ENCODE measurements at places on chromosomes 6 and 20.

GRCh38 chr20:39222101-39222500 lies 260.0 kb downstream of the DHX35 start:
- no peak for DNase-seq
- H3K4me3 ChIP-seq, result no peak overlapping the region
- no peaks in the 10 kb centered on the region for H3K36me3 ChIP-seq

DNA sequence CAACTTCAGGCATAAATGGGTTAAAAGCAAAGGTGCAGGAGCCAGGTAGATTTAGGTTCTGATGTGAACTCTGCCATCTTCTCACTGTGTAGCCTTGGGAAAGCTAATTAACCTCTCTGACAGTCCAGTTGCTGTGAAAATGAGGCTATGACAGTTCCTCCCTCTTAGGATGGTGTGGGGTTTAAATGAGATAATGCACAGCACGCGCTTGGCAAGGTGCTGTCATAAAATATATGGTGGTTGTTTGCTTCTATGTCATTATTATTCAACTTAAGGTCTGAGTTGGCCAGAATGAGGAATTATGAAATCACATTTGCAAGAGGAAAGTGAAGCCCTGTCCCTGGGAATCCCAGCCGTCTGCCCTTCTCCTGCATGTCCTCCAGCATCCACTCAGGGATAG lies 15.5 kb upstream of the BCAS1 start:
- H3K36me3 ChIP-seq, result no peaks in the 10 kb centered on the region
- no peak overlapping the region for H3K4me3 ChIP-seq
- H3K27ac ChIP-seq, result no peak overlapping the region
- DNase-seq, result no peak
- peaks cover 2% of the 10 kb centered on the region for H3K4me1 ChIP-seq
- no peaks in the 10 kb centered on the region for H3K27me3 ChIP-seq

GRCh38 chr6:90169374-90169773 lies 127.3 kb downstream of the BACH2 start:
- H3K4me3 ChIP-seq, result no peak overlapping the region
- H3K36me3 ChIP-seq, result no peaks in the 10 kb centered on the region
- peaks cover 4% of the 10 kb centered on the region for H3K4me1 ChIP-seq
- no peak overlapping the region for H3K27ac ChIP-seq
- no peak for DNase-seq

DNA sequence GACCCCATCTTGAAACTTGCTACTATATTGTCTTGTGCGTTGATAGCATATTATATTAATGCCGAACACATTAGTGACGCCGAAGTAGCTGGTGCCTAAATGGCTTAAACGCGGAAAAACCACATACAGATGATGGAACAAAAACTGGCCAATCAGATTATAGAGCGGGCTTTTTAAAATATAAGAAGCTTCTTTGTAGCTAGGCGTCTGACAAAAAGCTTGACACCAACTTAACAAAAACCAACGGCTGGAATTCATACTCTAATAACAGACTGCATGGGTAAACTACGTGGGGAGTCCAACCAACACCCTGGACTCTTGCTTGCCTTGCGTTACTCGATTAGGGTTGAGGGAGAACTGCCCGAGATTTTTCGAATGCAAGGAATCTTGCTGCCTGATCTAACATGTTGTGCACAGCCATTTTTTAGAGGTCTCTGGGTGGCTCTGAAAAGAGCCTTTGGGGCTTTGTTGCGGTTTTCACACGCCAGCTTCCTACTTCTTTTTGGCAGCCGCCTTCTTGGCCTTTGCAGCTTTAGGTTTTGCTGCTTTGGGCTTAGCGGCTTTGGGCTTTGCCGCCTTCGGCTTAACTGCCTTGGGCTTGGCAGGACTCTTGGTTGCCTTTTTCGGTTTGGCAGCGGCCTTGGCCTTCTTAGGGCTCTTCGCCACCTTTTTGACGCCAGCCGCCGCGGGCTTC lies 45.7 kb downstream of the OR2B2 start:
- DNase-seq, result no peak
- no peaks in the 10 kb centered on the region for H3K36me3 ChIP-seq
- peaks cover 32% of the 10 kb centered on the region for H3K4me1 ChIP-seq
- no peaks in the 10 kb centered on the region for H3K27me3 ChIP-seq
- H3K27ac ChIP-seq, result peak overlapping the region; percentile 98

- DNase-seq, result no peak
- peaks cover 19% of the 10 kb centered on the region for H3K4me1 ChIP-seq
- H3K27me3 ChIP-seq, result peaks cover 30% of the 10 kb centered on the region
- no peak overlapping the region for H3K4me3 ChIP-seq
Observed at GRCh38 chr6:117605169-117605826, 3.0 kb upstream of the GOPC start.

- no peaks in the 10 kb centered on the region for H3K4me1 ChIP-seq
- no peaks in the 10 kb centered on the region for H3K27me3 ChIP-seq
- H3K27ac ChIP-seq, result no peak overlapping the region
- no peak for DNase-seq
- H3K36me3 ChIP-seq, result no peaks in the 10 kb centered on the region
Observed at GRCh38 chr20:15848126-15848525, 725.1 kb downstream of the KIF16B start.

- H3K4me3 ChIP-seq, result peak overlapping the region; percentile 15
- DNase-seq, result no peak
- H3K27ac ChIP-seq, result no peak overlapping the region
- no peaks in the 10 kb centered on the region for H3K27me3 ChIP-seq
Observed at GRCh38 chr20:34861386-34862084, 11.1 kb downstream of the GGT7 start.

- peaks cover 9% of the 10 kb centered on the region for H3K36me3 ChIP-seq
- peaks cover 11% of the 10 kb centered on the region for H3K27me3 ChIP-seq
- peaks cover 54% of the 10 kb centered on the region for H3K4me1 ChIP-seq
- peak overlapping the region; percentile 86 for H3K4me3 ChIP-seq
- H3K27ac ChIP-seq, result peak overlapping the region; percentile 71
Observed at GRCh38 chr6:41439524-41440418, 104.4 kb downstream of the NCR2 start.

DNA sequence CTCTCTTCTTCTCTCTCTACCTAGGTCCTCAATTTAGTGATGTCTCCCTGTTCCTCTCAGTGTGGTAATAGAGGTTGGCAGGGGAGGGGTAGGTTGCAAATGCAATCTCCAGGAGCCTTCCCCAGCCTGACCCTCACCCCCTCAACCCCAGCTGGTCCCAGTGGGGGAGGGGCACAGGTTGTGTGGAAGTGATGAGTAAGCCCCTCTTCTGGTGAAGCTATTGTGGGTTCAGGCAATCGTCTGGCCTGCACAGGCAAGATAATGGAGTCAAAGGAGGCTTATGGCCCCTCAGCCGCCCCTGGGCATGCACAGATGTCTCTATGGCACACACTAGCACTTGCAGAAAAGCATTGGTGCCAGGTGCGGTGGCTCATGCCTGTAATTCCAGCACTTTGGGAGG lies 10.8 kb upstream of the ADA start:
- no peak overlapping the region for H3K4me3 ChIP-seq
- H3K27ac ChIP-seq, result no peak overlapping the region
- peaks cover 5% of the 10 kb centered on the region for H3K36me3 ChIP-seq
- no peak for DNase-seq
- peaks cover 8% of the 10 kb centered on the region for H3K4me1 ChIP-seq

- H3K36me3 ChIP-seq, result no peaks in the 10 kb centered on the region
- H3K27me3 ChIP-seq, result no peaks in the 10 kb centered on the region
- no peak overlapping the region for H3K4me3 ChIP-seq
Observed at GRCh38 chr6:54578261-54578660, 268.3 kb upstream of the FAM83B start.

GRCh38 chr20:40869218-40870147 lies 159.1 kb upstream of the TOP1 start:
- no peak overlapping the region for H3K4me3 ChIP-seq
- peaks cover 4% of the 10 kb centered on the region for H3K4me1 ChIP-seq
- no peak overlapping the region for H3K27ac ChIP-seq

- DNase-seq, result no peak
- H3K4me3 ChIP-seq, result no peak overlapping the region
- peaks cover 2% of the 10 kb centered on the region for H3K36me3 ChIP-seq
- H3K27me3 ChIP-seq, result no peaks in the 10 kb centered on the region
Observed at GRCh38 chr20:20663841-20664240, 48.6 kb downstream of the RALGAPA2 start.

DNA sequence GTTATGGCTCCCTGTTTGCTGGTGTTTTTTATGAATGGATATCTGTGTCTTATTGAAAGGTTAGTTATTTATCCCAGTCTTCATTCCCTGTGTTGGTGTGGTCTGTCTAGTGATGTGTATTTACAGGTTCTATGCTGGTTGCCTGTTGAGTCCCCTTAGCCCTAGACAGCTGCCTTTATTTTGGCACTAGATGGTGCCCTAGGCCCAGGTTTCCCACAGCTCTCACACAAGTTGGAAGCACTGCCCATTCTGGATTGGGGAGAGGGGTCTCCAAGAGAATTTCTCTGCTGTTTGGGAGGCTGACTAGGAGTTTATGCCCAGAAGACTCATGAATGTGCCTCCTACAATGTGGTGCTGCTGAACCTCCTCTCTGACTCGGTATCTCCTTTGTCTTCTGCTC lies 12.4 kb downstream of the GRM1 start:
- no peak for DNase-seq
- no peaks in the 10 kb centered on the region for H3K4me1 ChIP-seq

- no peaks in the 10 kb centered on the region for H3K27me3 ChIP-seq
- peaks cover 28% of the 10 kb centered on the region for H3K4me1 ChIP-seq
- no peak overlapping the region for H3K4me3 ChIP-seq
Observed at GRCh38 chr6:44105993-44106740, 21.1 kb downstream of the MRPL14 start.

DNA sequence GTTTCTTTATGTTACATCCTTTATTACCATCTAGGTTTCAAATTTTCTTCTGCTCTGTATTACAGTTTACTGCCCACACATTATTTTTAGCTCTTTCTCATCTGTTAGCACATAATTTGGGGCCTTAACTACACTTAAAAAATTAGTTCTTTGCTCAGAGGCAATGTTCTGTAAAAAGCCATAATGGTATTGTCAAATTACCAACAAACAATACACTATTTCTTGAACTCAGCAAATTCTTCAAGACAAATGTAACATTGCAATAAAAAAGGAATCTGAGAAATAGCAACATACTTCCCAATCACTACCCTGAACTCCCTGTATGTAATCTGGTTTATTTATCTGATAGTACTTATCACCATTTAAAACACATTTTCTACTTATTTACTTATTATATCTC lies 448.6 kb upstream of the OPRM1 start:
- H3K36me3 ChIP-seq, result no peaks in the 10 kb centered on the region
- H3K4me3 ChIP-seq, result no peak overlapping the region
- no peak for DNase-seq

DNA sequence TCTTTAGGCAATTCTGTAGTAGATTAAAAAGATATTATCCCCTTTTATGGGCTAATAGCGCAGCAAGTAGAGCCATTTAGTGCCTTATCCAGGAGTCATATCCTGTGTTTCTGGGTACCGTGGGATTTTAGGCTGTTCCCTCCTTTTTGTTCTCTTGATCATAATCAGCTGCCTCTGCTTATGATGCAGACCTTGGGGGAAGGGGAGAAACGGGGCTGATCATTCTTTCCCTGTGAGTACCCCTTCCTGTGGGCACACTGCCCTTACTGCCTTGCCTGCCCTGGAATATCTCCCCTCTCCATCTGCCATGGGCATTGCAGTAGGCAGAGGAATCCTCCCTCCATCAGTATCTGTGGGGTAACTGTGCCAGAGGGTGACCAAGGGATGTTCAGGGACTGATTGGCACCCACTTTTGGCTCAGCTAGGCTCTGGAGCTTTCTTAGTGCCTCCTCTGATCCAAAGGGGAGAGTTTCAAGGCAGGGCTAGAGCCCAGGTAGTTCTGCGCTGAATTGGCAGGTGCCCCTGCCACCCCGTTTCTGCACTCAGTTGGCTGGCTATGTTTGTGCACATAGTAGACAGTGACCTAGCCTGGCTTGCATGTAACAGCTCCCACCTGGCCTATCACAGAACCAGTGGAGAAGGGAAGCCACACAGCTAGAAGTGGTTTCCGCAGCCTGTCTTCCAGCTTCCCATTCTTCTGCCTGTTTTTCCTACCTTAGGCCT lies 103.3 kb downstream of the FIG4 start:
- no peak for DNase-seq
- H3K27me3 ChIP-seq, result no peaks in the 10 kb centered on the region
- no peak overlapping the region for H3K27ac ChIP-seq
- peaks cover 2% of the 10 kb centered on the region for H3K36me3 ChIP-seq
- H3K4me3 ChIP-seq, result no peak overlapping the region
- no peaks in the 10 kb centered on the region for H3K4me1 ChIP-seq

DNA sequence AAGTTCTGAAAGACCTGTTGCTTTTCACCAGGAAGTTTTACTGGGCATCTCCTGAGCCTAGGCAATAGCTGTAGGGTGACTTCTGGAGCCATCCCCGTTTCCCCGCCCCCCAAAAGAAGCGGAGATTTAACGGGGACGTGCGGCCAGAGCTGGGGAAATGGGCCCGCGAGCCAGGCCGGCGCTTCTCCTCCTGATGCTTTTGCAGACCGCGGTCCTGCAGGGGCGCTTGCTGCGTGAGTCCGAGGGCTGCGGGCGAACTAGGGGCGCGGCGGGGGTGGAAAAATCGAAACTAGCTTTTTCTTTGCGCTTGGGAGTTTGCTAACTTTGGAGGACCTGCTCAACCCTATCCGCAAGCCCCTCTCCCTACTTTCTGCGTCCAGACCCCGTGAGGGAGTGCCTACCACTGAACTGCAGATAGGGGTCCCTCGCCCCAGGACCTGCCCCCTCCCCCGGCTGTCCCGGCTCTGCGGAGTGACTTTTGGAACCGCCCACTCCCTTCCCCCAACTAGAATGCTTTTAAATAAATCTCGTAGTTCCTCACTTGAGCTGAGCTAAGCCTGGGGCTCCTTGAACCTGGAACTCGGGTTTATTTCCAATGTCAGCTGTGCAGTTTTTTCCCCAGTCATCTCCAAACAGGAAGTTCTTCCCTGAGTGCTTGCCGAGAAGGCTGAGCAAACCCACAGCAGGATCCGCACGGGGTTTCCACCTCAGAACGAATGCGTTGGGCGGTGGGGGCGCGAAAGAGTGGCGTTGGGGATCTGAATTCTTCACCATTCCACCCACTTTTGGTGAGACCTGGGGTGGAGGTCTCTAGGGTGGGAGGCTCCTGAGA lies at the start of gene HFE:
Gene HFE (plus strand): TSS at position 146 of the 832 bp plus-strand sequence. CDS start 12 bp downstream, at position 158.
- H3K4me1 ChIP-seq, result peaks cover 29% of the 10 kb centered on the region
- H3K27me3 ChIP-seq, result no peaks in the 10 kb centered on the region
- peak; percentile 12 for DNase-seq
- H3K27ac ChIP-seq, result peak within 1 kb of the TSS; percentile 79
- H3K4me3 ChIP-seq, result peak within 1 kb of the TSS; percentile 91

DNA sequence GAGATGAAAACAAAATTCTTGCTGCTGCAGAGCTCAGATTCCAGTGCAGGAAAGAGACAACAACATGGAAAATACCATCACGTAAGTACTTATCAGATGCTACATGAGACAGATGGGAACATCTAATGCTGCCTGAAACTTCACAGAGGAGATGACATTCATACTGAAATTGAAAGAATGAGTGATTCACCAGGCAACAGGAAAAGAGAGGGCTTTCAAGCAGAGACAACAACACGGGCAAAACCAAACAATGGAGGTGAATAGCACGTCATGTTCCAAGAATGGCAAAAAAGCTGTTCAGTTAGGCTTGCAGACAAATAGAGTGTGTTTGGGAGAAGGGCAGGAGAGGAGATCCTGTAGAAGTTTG lies 39.3 kb downstream of the GTF2H5 start:
- H3K4me3 ChIP-seq, result no peak overlapping the region
- H3K36me3 ChIP-seq, result no peaks in the 10 kb centered on the region
- no peak for DNase-seq
- peaks cover 16% of the 10 kb centered on the region for H3K27me3 ChIP-seq
- peaks cover 10% of the 10 kb centered on the region for H3K4me1 ChIP-seq
